ENCODE measurements at places on chromosomes 5 and 9.

DNA sequence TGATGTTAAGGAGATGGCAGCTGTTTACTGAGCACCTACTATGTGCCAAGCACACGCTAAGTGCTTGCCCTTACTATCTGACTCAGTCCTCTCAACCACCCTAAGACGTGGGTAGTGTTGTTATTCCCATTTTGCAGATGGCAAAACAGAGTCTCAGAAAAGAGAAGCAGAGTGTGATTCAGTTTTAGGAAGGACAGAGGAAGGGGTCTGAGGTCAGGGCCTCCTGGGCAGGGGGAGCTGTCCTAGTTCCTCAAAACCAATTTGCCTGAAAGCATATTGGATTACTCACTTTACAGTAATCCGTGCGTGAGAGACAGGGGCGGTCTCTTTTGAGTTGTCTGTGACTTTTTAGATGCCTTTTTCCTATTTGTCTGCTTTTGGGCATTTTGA is 23.2 kb downstream of the DNM1 start:
- no peaks in the 10 kb centered on the region for H3K27me3 ChIP-seq
- H3K27ac ChIP-seq: no peak overlapping the region
- H3K4me3 ChIP-seq: no peak overlapping the region
- no peaks in the 10 kb centered on the region for H3K36me3 ChIP-seq
- H3K4me1 ChIP-seq: no peaks in the 10 kb centered on the region
- DNase-seq: no peak

GRCh38 chr5:39076101-39076756 is 2.0 kb upstream of the RICTOR start:
- peaks cover 10% of the 10 kb centered on the region for H3K27me3 ChIP-seq
- no peak overlapping the region for H3K4me3 ChIP-seq
- no peak overlapping the region for H3K27ac ChIP-seq
- H3K4me1 ChIP-seq: peaks cover 24% of the 10 kb centered on the region
- H3K36me3 ChIP-seq: no peaks in the 10 kb centered on the region

DNA sequence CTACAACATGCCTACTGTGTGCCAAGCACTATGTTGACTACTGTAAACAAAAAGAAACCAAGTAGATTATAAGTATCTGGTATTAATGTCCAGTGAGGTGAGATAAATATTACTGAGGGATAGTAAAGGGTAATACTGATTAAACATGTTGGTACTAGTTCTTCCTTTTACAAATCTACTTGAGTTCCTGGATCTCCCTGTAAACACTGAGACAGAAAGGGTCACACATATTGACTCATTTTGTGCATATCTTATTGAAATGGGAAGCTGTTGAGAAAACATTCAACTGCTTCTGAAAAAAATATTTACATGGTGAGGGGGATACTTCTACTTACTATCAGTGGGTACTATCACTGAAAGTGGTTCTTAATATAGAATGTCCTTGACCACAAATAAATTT is 24.3 kb downstream of the EFNA5 start:
- no peaks in the 10 kb centered on the region for H3K36me3 ChIP-seq
- no peaks in the 10 kb centered on the region for H3K27me3 ChIP-seq
- DNase-seq: no peak
- H3K27ac ChIP-seq: no peak overlapping the region
- H3K4me1 ChIP-seq: no peaks in the 10 kb centered on the region

DNA sequence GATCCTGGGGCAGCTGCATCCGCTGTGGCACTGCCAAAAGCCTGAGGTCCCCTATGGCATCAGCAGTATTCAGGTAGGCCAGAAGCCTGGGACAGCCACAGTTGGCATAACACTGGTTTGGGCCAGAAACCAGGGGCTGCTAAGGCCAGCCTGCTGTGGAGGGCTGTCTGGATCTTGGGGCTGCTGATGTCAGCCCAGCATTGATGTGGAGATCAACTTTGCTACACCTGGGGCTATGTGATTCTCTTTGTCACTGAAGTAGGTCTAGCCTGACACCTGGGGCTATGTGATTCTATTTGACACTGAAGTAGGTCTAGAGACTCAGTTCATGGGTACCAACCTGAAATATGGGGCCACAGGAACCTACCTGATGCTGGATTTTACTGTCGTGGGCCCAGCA is 411.5 kb downstream of the RASEF start:
- H3K27me3 ChIP-seq: no peaks in the 10 kb centered on the region
- H3K4me3 ChIP-seq: no peak overlapping the region
- no peaks in the 10 kb centered on the region for H3K4me1 ChIP-seq
- H3K36me3 ChIP-seq: no peaks in the 10 kb centered on the region
- H3K27ac ChIP-seq: no peak overlapping the region
- no peak for DNase-seq

GRCh38 chr5:35920890-35921289 is 17.5 kb downstream of the CAPSL start:
- H3K4me3 ChIP-seq: no peak overlapping the region
- DNase-seq: no peak
- peaks cover 27% of the 10 kb centered on the region for H3K4me1 ChIP-seq
- H3K27ac ChIP-seq: no peak overlapping the region

DNA sequence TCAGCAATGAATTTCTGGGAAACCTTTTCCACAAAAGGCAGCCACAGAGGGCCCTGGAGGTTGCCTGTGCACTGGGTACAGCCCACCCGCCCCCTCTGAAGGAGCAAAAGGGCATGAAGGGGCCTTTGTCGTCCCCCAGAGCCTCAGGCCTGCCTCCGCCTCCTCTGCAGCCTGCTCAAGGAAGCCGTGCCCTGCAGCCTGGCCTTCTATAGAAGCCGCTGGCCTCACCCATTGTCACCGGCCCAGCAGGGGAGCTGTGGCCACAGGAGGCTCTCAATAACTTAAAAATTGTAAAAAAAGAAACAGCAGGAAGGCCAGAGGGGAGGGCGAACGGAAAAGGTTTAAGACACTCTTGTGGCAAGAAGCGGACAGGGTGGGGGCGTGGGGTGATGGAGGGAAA is 213.3 kb downstream of the IRX2 start:
- H3K4me3 ChIP-seq: no peak overlapping the region
- no peak for DNase-seq
- no peaks in the 10 kb centered on the region for H3K36me3 ChIP-seq
- no peaks in the 10 kb centered on the region for H3K27me3 ChIP-seq

GRCh38 chr9:137968235-137968634 is 90.7 kb downstream of the CACNA1B start:
- no peaks in the 10 kb centered on the region for H3K27me3 ChIP-seq
- no peak overlapping the region for H3K4me3 ChIP-seq
- H3K27ac ChIP-seq: no peak overlapping the region
- H3K4me1 ChIP-seq: no peaks in the 10 kb centered on the region
- peak; percentile 62 for DNase-seq
- no peaks in the 10 kb centered on the region for H3K36me3 ChIP-seq

GRCh38 chr5:66529704-66530103 is 66.5 kb upstream of the MAST4 start:
- H3K27me3 ChIP-seq: peaks cover 6% of the 10 kb centered on the region
- no peaks in the 10 kb centered on the region for H3K4me1 ChIP-seq
- H3K36me3 ChIP-seq: no peaks in the 10 kb centered on the region
- H3K4me3 ChIP-seq: no peak overlapping the region
- no peak for DNase-seq

DNA sequence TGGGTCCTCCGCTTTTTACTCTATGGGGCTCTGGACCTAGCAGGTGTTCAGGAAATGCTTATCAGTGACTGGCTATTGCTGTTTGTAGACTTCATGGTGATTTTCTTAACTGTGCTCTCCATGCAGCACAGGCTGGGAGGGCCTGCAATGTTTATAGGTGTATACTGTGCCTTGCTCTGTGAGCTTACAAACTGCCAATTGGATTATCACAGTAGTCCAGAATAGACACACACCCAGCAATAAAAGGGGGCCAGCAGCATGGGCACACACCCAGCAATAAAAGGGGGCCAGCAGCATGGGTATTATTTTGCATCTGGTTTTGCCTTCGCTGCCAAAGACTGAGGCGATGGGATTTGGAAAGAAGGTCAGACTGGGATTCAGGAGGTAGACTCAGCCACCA is 100.0 kb downstream of the CRB2 start:
- H3K4me3 ChIP-seq: no peak overlapping the region
- DNase-seq: no peak
- H3K27me3 ChIP-seq: no peaks in the 10 kb centered on the region
- no peaks in the 10 kb centered on the region for H3K4me1 ChIP-seq
- H3K27ac ChIP-seq: no peak overlapping the region
- H3K36me3 ChIP-seq: no peaks in the 10 kb centered on the region

- no peaks in the 10 kb centered on the region for H3K27me3 ChIP-seq
- H3K4me3 ChIP-seq: no peak overlapping the region
- peaks cover 7% of the 10 kb centered on the region for H3K4me1 ChIP-seq
- H3K36me3 ChIP-seq: peaks cover 82% of the 10 kb centered on the region
- peak; percentile 94 for DNase-seq
Measured at GRCh38 chr5:424301-425110, 18.5 kb upstream of the EXOC3 start.

DNA sequence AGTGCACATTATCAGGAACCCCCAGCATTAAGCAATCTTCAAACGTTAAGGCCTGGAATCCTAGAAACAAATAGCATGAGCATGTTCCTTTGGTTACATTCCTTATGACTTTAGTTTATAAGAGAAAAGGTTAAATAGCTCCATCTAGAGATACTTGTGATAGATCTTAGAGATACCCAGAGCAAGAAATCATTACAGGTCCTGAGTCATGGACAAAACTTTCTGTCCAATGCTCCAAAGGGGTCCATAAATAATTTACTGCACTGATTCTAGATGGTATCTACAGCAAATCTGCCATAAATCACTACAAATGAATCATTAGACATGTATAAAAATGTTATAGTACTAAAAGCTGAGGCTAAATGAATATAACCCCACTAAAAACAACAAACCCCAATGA is 139.6 kb downstream of the HTR1A start:
- H3K36me3 ChIP-seq: no peaks in the 10 kb centered on the region
- H3K27me3 ChIP-seq: no peaks in the 10 kb centered on the region
- no peaks in the 10 kb centered on the region for H3K4me1 ChIP-seq
- no peak overlapping the region for H3K4me3 ChIP-seq

GRCh38 chr5:926417-927171 is 33.9 kb downstream of the TRIP13 start:
- H3K4me1 ChIP-seq: no peaks in the 10 kb centered on the region
- no peaks in the 10 kb centered on the region for H3K36me3 ChIP-seq
- H3K4me3 ChIP-seq: peak overlapping the region; percentile 59
- H3K27ac ChIP-seq: no peak overlapping the region
- peak; percentile 92 for DNase-seq

DNA sequence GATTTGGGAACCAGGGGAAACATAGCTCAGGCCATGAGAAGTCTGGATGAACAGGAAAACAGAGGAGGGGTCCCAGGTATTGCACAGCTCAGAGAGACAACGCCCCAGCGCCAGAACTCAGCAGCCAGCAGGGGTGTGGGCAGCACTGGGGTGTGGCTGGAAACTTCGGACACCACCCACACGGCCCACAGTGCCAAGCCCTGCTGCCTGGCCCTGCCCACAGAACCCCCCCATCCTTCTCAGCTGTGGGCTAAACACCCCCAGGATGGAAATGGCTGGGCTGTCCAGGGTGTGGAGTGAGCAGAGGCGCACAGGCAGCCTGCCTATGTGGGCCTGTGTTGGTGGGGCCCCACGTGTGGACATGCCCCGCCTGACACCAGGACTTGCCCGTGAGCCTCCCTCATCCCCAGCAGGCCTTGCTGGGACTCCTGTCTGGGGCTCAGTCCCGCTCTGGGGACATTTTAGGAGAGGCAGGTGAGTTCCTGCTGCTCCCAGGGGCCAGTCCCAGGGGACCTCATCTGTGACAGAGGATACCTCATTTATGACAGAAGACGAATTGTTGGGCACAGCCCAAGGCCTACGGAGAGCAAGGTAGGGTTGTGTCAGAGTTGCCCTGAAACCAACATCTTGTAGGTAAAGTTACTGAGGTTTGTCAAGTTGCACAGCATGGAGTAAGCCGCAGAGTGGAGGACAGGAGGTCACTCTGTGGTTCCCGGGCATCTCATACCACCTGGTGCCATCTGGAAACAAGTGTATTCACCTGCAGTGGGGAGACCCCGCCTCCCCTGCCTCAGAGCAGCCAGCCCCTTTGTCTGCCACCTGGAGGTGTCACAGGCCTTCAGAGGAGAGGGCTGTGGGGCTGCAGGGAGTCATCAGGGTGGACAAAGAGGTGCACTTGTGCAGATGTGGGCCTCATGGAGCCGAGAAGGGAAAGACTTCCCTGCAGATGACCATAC is 183.2 kb downstream of the AUH start:
- H3K27ac ChIP-seq: peak overlapping the region; percentile 48
- peaks cover 8% of the 10 kb centered on the region for H3K4me1 ChIP-seq
- no peaks in the 10 kb centered on the region for H3K27me3 ChIP-seq
- DNase-seq: no peak

DNA sequence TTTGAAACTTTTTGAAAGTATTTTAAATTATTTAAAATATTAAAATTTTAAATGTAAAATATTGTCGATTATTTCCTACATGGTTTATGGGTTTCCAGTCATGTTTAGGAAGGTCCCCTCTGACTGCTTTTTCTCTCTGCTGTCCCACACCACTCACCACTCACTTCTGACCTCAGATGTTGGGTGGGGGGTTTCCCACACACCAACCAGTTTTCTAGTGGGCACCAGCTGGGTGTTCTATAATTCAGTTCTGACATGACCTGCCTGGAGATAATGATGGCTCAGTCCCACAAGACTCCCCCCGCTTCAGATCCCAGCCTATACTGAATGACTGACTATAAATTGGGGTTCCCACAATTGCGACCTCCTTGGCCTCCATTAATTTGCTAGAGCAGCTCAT is 310.4 kb downstream of the GADD45G start:
- H3K27me3 ChIP-seq: no peaks in the 10 kb centered on the region
- H3K4me1 ChIP-seq: no peaks in the 10 kb centered on the region
- DNase-seq: no peak

DNA sequence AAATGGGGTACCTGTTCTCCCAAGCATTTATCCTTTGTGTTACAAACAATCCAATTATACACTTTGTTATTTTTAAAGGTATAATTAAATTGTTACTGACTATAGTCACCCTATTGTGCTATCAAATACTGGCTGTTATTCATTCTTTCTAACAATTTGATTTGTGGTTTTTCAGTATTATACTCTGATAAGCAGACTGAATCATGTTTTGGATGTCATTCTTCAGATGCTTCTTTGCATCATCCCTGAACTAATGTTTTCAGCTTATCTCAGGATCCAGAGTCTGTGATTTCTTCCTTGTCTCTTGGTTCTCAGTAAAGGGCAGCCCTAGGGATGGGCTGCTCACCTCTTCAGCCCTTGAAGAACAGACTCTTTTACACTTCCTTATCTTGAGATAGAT is 177.8 kb upstream of the SGCD start:
- peak; percentile 5 for DNase-seq
- peaks cover 24% of the 10 kb centered on the region for H3K4me1 ChIP-seq
- no peak overlapping the region for H3K27ac ChIP-seq
- H3K27me3 ChIP-seq: no peaks in the 10 kb centered on the region

- H3K36me3 ChIP-seq: no peaks in the 10 kb centered on the region
- no peak overlapping the region for H3K4me3 ChIP-seq
- H3K27ac ChIP-seq: no peak overlapping the region
Measured at GRCh38 chr5:154278908-154279307, 88.4 kb downstream of the GALNT10 start.

GRCh38 chr9:1531424-1531823 is 481.3 kb downstream of the DMRT2 start:
- no peaks in the 10 kb centered on the region for H3K4me1 ChIP-seq
- no peak for DNase-seq
- no peaks in the 10 kb centered on the region for H3K27me3 ChIP-seq
- H3K36me3 ChIP-seq: no peaks in the 10 kb centered on the region
- no peak overlapping the region for H3K27ac ChIP-seq
- H3K4me3 ChIP-seq: no peak overlapping the region

- DNase-seq: no peak
- H3K4me1 ChIP-seq: no peaks in the 10 kb centered on the region
- peaks cover 16% of the 10 kb centered on the region for H3K27me3 ChIP-seq
- no peaks in the 10 kb centered on the region for H3K36me3 ChIP-seq
- no peak overlapping the region for H3K27ac ChIP-seq
Measured at GRCh38 chr5:64615895-64616294, 74.4 kb upstream of the SHISAL2B start.
